ENCODE measurements at places on chromosomes 3 and 15.

DNA sequence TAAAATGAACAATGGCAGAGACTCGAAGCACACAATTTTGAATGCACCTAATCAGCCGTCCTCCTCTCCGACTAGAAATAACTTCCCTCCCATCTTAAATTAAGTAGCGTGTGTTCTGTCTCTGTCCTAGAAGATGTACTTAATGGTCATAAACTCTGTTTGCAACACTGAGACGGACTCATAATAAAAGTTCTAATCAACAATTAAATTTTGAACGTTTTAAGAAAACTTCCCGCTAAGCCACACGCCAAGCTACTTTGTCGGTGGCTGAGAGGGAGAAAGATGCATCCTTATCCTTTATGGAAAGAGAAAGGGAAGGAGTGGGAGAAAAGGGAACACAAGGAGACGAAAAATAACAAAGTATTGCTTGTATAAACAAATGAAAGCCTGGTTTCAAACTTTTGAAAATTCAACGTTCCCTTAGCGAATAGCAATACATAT is 989 bp downstream of the GNB4 start:
- DNase-seq, result no peak

- peak; percentile 7 for DNase-seq
Observed at GRCh38 chr3:32440611-32441350, 49.1 kb downstream of the CMTM7 start.

DNA sequence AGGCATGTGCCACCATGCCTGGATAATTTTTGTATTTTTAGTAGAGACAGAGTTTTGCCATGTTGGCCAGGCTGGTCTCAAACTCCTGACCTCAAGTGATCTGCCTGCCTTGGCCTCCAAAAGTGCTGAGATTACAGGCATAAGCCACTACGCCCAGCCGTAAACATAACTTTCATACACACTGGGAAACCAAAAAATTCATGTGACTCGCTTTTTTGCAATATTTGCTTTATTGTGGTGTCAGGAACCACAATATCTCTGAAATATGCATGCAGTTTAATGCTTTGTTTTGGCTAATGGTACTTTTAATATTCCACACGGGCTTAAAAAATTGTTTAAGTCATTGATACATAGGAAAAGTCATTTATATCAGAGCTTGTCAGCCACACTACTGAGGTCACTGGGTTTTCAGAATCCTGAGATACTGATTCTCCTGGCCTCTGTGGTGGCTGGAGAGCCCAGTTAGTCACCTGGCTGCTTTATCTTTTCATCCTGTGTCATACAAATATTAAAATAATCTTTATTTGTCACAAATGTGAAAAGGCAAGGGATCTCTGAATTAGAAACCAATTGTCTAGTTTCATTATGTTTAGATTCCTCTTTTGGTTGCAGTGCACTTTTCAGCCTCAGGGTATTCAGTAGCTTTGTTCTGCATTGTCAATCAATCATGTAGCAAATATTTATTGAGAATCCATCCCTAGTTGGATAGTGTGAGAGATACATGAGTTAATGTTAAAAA is 10.0 kb downstream of the TMEM62 start:
- DNase-seq, result no peak

DNA sequence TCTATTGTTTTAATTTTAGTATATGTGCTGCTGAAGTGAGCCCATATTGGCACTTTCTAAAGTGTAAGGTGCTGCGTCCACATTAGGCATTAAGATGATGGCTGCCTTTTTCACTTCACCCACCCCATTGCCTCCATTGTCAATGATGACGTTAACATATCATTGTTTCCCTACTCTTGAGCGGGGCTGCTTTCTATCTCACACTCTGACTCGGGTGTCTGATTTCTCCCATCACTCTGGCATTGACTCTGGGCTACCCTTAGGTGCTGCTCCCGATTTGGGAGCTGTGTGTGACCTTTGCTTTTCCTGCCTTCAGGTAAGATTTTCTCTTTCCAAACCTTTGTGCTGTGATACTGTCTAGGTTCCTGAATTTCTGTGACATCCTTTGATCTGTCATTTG is 28.8 kb downstream of the CGNL1 start:
- no peak for DNase-seq

DNA sequence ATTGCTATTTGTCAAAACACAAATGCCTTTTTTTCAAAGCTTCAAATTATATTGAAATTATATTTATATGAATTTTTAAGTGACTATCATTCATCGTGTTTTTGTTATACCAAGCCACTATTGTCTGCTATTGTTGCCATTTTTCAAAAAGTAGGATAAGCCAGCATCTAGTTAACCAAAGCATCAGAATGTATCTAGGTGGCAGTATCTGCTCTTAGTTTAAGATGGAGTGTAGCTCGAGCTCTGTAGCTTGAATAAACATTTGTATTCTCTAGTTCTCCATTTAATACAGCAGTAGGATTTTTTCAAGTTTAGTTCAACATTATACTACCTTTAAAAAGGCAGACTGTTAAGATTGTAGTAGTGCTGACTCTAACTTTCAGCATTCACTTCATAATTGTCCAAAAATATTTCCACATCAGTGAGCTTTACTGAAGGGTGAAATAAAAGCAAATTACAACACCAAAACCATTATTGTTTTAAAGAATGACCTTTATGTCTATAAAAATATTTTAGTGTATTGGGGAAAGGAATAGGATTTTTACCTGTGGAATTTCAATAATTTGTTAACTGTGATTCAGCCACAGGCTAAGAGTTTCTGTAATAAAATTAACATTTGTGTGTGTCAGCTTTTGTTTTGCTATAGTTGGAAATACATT is 19.6 kb upstream of the C15orf61 start:
- no peak for DNase-seq

- DNase-seq, result no peak
Observed at GRCh38 chr3:177441276-177441812, 244.1 kb upstream of the TBL1XR1 start.
